Memory B cell (primary cell): ENCODE measurements at places on chromosomes 6 and 20.

DNA sequence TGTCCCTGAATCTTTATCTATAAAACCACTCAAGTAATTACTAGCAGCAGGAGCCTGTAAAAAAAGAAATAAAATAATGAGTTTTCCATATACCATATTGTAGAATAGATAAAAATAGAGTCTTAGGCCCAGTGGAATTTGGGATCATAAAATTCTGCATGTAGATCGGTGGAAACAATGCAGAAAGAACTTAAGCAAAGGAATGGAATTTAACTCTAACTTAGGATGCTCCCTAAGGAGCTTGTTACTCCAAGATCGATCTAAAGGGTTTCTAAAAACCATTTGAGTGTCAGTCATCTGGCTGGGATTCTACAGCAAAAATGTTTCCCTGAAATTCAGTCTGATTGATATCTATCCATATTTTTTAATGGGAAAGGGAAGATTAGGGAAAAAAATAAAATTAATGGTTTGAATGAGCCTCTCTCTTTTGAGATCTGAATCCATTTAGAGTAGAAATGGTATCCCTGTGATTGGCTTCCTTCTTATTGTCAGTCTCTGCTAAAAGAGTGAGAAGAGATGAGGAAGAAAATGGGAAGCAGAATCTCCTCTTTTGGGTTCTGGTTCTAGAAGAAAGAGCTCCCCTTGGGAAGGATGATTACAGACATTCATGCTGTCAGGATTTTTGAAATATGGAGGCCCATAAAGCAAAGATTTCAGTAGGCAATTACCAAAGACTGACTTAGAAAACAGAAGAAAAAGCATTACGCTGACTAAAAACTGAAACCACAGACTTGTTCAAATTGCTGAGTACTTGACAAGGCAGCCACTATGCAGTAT is 564.3 kb upstream of the MARCKS start:
- DNase-seq: no peak

GRCh38 chr6:169472786-169473416 is 219.3 kb upstream of the THBS2 start:
- DNase-seq: no peak

DNA sequence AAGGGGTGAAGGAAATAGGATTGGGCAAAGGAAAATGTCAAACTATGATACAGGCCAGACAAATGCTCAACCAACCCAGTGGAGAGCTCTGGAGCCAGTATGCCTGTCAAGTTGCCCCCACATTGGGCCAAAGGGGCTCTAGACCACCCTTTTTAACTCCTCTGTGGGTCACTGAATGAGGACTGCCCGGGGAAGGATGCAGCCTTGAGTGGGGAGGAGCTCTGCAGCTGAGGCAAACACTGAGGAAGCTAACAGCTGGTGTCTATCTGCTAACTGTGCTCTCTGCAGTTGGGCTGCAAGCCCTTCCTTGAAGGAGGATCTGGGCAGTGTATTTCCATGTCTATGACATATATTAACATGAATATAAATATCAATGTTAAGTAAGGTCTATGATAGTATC is 98.4 kb upstream of the PRSS16 start:
- no peak for DNase-seq

GRCh38 chr6:107614828-107615227 is 124.9 kb downstream of the SOBP start:
- DNase-seq: no peak

- DNase-seq: no peak
Measured at GRCh38 chr6:15351631-15352030, 105.8 kb downstream of the JARID2 start.

GRCh38 chr6:35522660-35523658 is 10.3 kb upstream of the TULP1 start:
- DNase-seq: peak; percentile 71

DNA sequence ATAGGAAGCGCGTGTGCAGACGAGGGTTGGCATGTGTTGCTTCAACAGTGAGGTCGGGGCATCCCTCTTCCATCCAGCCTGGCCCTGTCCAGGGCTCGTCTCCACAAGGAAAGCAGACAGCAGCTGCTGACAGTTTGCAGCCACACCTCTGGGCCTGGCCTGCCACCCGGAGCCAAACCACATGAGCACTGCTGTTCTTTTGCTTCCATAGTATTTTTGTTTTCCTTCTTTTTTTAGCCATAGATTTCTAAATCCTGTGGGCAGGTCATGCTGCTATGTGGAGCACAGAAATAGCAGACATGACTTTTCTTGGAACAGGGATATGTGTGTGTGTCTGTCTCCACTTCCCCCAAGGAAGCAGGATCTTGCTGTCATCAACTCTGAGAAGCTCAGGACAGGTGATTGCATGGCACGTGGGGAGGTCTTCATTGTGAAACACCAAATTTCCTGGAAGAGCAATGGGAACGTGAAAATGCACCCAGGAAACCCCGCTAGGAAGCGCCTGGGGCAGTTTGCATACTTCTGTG is 167.4 kb downstream of the DTNBP1 start:
- no peak for DNase-seq

GRCh38 chr20:23939063-23939462 is 49.5 kb downstream of the GGTLC1 start:
- DNase-seq: no peak

DNA sequence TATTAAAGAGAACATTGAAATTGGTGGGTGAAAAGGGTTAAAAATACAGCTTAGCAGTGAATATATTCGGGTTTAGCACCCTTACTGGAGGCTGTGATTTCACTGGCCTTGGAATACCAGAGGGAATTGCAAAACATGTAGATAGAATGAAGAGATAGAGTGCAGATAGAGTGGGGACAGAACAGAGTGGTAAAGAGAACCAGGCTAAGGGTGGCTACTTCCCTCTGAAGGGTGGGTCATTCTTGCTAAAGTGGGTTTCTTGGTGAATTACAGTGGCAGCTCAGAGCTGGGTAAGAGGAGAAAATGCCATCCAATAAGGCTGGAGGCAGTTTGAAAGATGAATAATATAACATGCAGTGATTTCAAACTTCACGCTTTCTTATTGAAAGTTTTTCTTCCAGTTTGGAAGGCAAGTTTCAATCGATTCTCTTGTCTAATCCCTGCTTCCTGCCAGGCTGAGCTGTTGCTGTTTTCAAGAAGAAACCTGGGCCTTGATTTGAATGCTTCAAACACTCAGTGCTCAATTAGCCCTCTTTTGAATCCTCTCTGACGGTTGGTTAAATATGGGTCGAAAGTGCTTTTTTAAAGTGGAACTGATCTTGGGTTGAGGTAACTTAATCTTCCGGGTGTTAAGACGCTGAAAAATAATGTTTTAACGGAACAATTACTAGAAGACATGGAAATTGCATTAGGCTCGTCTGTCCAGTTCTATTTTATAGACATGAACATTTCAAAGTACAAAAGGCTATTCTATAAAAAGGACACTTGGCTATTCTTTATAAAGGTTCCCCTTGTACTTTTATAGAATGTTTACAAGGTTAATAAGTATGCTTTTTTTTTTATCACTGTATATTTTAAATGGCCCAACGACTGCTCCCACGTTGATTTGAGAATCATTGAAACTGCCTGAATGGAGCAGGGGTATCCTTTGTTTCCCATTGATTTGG is 203.3 kb downstream of the BCAS1 start:
- no peak for DNase-seq

DNA sequence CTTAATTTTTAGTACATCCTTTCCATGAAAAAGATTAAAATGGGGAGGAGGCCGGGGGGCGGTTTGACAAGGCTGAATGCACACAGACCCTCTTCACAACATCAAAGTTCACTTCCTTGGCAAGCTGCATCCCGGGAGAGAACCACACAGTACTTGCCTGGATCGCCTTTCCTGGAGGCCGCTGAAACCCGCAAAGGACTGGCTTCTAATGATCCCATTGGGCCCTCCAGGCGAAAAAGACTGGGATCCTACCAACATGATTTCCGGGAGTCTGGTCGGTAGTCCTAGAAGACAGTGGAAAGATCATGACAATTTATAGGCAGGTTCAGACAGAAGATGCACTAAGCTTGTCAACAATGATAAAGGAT is 60.2 kb downstream of the RIPOR2 start:
- no peak for DNase-seq

- DNase-seq: no peak
Measured at GRCh38 chr6:12163744-12164507, 126.2 kb upstream of the EDN1 start.

DNA sequence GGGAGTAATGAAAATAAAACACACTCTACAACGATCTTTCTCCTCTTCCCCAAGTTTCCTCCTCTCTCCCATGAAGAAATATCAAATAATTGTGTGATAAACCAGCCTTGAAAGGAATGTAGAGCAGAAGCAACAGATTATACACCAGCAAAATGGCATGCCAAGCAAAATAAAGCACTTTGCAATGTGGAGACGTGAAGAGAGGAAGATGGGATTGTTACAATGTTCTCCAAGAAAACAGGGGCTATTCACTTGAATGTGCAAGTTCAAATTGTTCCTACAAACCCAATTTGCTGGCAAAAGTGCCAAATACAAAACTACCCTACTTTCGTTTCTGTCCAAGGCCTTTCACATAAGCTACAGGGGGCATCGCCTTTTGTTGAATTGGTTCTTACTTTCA is 185.1 kb downstream of the PDE7B start:
- DNase-seq: no peak

DNA sequence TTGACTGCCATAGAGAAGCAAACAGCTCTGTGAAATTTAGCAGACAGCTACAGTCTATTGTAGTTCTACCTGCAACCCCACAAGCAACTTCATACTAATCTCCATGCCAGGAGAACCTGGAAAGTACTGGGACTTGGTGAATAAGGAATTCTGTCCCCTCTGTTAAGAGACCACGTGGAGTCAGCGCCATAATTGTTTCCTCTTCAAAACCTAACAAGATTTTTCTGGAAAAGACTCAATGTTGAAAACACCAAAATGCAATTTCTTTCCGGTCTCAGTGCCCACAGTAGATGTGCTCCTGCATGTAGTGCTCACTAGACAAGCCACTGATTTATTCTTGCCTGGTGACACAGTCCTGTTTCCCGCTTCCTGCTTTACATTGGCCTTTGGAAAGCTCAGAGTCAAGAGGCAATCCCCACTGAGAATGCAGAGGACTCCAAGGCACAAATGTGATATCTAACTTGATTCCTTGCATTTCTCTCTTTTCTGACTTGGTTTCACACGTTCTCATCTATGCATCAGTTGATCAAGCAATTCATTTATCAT is 268.3 kb downstream of the HIVEP2 start:
- DNase-seq: no peak

DNA sequence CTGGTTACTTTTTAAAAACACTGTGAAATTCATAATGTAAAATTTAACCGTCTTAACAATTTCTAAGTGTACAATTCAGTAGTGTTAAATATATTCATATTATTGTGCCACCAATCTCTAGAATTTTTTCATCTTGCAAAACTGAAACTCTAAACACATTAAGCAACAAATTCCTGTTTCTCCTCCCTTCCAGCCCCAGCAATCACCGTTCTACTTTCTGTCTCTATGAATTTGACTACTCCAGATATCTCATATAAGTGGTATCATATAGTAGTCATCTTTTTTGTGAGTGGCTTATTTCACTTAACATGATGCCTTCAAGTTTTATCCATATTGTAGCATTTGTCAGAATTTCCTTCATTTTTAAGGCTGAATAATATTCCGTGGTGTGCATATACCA is 44.7 kb downstream of the RSPH3 start:
- DNase-seq: no peak

DNA sequence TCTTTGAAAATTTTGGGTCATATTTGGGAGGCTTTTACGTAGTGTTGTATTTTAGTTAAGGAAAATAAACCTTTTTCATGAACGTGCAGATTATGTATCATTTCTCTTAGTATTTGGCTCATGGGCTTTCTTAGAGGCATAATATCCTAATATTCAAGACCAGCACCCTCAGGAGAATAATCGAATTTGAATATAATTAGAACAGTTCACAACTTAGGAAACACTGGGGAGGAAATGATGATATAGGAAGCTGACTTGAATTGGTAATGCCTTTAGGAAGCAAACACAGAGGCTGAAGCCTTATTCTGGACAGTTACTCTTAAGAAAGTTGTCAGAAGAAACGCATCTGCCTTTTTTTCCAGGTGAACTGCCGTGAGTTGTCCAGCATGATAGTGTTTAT is at the start of gene GFRAL:
GFRAL (plus strand) TSS at position 301 of the 400 bp plus-strand sequence; CDS start at position 387, 86 bp downstream.
- no peak for DNase-seq

GRCh38 chr20:57351042-57351783 is at the start of gene RAE1:
Gene RAE1, plus strand, starts transcription at chr20:57351255. Its CDS starts 2,784 bp downstream, at chr20:57354039.
- peak; percentile 78 for DNase-seq

- DNase-seq: no peak
Measured at GRCh38 chr6:17491416-17492142, 98.2 kb downstream of the CAP2 start.

- DNase-seq: no peak
Measured at GRCh38 chr6:147903931-147904330, 395.4 kb downstream of the SAMD5 start.

- no peak for DNase-seq
Measured at GRCh38 chr20:39152126-39152525, 190.0 kb downstream of the DHX35 start.

DNA sequence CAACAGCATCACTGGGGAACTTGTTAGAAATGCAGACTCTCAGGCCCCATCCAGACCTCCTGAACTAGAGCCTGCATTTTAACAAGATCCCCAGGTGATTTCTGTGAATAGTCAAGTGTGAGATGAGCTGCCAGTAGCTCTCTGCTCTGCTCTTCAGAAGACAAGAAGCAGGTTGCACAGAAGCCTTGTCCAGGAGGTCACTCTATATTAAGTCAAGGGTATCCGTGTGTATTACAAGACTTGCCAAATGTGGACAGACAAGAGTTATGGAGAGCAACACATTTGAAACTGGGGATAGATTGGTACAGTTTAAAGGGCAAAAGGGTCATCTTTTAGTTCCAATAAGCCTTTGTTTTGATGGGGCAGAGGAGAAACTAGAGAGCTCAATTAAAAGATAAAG is 23.2 kb upstream of the RIN2 start:
- DNase-seq: no peak

DNA sequence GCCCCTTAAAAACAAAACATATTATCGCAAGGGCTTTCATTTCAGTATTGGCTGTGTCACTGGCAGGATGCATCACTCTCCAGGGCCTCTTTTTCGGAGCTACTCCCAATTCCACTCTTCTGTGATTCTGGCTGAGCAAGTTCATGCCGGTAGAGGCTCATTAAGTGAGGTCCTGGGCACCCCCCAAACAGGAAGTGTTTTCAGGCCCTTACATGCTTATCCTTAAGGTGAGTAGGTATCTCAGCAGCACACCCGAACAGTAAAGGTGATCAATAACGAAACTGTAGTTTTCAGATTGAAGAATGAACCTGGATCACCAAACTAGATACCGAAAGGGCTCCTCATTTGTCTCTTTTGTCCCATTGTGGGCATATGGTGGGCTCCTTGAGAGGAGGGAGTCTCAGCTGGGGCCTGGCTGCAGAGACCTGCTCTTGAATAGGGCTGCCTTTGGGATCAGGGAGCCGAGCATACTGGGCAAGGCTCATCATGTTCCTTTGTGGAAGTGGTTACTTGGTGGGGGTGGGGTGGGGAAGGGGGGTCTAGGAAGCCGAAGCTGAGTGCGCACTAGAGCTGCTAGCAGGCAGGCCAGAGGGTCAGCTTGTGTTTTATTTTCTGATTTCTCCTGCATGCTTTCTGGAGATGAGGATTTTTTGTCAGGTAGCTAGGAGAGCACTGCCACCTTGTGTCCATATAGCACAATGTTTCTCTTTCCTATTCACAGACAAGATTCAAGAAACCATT is 65.2 kb downstream of the CDS2 start:
- DNase-seq: no peak
